Motor neuron (in vitro differentiated cells): ENCODE measurements at places on chromosomes 1 and 21. TPM values are rescaled to one million over a fixed set of nuclear protein-coding genes. Genes with fewer than 3 reads are reported as not detected.

Gene OR2L2
- total RNA-seq = 0.29 and 0.45 TPM in 2 replicates

Gene PDPN
- total RNA-seq = 16.7 and 18.9 TPM in 2 replicates

Gene ENAH
- 62.8 and 63.0 TPM in 2 replicates for total RNA-seq

Gene KCNJ10
- total RNA-seq = 1.7 and 2.8 TPM in 2 replicates

Gene CRABP2
- total RNA-seq = 784 and 813 TPM in 2 replicates

Gene PAQR6
- total RNA-seq = 0.61 and 0.86 TPM in 2 replicates

Gene CELA2A
- not detected in 2 replicates for total RNA-seq

Gene HECTD3
- 13.2 and 17.8 TPM in 2 replicates for total RNA-seq

- ATAC-seq = no peak
These were observed 16.7 kb upstream of the PLEKHA6 start for GRCh38 chr1:204376465-204376864.

DNA sequence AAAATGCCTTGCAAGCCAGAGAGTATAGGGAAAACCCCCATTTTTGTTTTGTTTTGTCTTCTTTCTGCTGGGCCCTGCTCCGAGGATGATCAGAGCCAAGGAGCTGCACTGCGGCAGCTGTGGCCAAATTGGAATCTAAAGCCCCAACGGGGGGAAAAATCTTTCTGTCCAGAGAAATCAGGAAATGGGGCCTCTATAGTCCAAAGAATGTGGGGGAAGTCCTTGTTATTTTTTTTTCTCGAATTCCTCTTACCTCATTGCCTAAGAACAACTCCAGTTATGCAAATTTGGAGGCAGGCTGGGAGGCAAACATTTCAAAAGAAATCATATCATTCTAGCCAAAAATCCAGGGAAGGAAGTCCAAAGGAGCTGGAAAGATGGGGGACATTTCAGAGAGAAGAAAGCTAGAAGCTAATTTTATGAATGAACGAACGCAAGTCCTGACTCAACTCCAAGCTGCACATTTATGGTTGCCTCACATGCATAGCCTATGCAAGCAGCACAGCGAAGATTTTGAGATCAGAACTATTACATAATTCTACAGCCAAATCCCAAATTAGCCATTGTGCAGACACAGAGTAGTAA is 263.2 kb downstream of the KCTD3 start:
- no peak for ATAC-seq

GRCh38 chr1:235093013-235093695 is 35.5 kb downstream of the TOMM20 start:
- ATAC-seq = peak; percentile 89

DNA sequence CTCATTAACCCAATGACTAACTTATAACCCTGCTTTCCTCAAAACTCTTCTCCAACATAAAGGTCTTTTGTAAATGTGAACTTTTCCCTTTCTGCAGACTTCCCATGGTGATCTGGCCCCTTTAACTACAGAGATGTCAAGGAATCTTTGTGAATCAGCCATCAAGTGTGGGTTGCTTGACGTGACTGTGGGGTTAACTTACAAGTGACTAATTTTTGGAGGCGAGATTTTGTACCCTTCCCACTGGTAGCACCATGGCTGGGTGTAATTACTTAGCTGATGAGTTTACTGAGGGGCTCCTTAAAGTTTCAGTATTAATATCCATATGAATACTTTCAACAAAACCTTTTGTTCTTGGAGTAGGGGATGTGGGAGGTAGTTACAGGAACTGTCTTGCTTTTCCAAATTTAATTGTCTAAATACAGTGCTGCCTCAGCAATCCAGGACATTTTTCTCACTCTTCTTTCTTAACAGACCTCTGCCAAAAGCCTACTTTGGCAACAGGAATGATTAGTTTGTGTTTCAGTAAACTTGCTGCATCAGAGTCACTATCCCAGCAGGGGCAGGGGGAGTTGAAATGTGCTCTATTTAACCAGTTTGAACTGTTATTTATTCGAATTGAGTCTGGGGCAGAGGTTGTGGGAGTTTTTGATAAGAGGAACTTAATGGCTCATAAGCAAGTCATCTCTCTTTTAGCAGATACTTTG is 217.3 kb upstream of the FGGY start:
- ATAC-seq = no peak

DNA sequence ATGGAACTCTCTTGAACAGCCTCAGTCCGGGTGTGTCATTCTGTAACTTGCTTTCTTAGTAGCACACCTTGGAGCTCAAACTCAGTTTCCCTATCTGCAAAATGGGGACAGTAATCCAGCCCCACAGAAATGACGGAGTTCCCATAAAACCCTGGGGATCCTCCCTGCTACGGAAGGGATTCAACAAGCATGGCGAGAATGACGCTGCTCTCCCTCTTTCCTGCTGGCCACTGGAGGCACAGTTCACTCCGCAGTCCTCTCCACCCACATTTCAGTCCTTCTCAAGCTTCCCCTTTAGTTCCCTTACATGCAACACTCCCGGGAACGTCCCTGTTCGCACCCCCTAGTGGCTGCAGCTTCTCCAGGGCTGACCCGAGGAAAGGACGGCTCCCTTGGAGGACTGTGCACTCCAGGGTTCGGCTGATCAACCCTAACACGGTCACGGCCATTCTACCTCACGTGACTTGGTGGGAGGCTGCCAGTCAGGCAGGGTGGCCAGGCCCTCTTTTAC is 20.6 kb downstream of the RUNX3 start:
- ATAC-seq = no peak

- no peak for ATAC-seq
These were observed 25.2 kb downstream of the HTR6 start for GRCh38 chr1:19689856-19690255.

GRCh38 chr1:53270873-53271272 is 32.6 kb upstream of the MAGOH start:
- no peak for ATAC-seq

- ATAC-seq = peak; percentile 8
These were observed 812 bp upstream of the ARF1 start for GRCh38 chr1:228081578-228082213.

- ATAC-seq = no peak
These were observed 51.9 kb upstream of the FMOD start for GRCh38 chr1:203402629-203403337.

DNA sequence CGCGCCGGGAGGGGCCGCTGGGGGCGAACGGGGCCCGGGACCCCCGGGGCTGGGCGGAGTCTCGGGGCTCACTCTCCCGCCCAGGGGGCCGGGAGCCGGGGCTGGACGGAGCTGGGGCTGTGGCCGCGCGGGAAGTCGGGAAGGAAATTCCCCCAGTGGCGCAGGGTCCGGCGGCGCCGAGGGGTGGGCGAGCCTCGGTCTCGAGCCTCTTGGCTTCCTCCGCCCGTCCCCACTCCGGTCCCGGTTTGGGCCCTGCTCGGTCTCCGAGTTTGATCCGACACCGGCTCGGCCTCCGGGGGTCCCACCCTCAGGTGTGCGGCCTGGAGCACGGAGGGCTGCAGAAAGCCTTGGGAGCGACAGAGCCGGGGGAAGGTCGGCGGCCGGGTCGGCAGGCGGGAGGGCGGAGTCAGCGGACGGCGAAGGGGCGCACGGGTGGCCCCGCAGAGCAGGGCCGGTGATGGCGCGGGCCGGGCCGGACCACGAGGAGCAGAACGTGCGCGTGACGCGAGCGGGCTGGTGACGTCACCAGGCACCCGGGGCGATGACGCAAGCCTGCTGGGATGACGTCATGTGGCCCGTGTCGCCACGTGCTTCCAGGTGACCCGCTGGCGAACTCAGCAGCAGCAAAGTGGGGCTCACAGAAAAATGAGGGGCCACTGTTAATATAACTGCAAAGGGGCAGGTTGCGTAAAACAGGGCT is 610 bp upstream of the HES4 start:
- peak; percentile 17 for ATAC-seq

DNA sequence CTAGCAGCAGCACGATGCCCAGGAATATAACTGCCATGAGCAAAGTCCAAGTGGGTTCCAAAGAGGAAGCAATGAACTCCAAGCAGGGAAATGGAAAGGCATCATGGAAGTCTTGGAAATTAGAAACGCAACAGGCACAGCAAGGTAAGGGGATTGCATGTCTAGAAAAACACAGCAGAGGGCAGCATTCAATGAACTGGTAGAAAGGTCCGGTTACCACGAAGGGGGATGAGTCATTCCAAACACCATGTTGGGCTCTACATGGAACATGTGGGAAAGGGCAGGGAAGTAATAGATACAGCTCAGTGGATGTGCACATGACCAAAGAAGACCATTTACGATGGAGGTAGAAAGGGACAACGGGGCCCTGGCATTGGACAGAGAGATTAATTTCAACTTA is 36.4 kb downstream of the RXRG start:
- ATAC-seq = peak; percentile 31

- peak; percentile 86 for ATAC-seq
These were observed 45.0 kb upstream of the KIRREL1 start for GRCh38 chr1:157948312-157949073.

GRCh38 chr1:59664166-59664565 is 150.6 kb upstream of the HOOK1 start:
- ATAC-seq = no peak

DNA sequence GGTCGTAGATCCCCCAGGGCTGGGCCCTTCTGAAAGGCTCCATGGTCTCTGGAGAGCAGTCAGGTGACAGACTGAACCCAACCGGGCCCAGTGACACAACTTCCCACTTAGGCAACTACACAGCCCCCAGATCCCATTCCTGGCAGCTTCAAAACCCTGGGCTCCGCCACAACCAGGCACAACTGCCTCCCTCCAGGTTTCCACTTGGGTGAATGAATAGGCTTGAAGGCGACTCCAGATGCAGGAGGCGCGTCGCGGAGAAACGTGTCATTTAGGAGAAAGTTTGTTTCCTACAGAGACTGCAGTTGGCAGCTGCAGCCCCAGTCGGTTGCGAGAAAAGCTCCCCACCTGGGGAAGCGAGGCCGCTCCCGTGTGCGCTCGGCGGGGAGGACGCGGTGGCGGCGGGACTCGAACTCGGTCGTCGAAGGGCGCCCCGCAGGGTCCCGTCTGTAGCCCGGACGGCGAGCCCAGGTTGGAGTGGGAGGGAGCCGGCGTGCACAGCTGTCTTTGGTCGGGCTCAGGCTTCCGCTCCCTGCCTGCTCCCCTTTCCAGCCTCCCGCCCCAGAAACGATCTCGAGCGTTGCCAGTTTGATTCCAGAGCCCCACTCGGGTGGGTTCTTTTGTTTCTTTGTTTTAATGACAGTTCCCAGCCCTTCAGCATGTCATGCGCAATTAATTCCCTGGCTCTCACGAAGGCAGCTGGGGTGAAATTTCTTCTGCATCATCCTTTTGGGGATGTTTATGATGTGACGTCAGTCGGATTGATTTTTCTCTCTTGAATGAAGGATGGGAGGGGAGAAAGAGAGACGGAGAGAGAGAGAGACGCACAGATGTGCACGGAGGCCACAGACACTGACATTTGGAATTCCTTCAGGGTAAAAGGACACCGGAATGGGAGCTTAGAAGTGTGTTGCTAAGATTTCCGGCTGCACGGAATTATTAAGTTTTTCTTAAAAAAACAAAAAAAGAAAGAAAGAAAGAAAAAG is 862 bp upstream of the SGIP1 start:
- ATAC-seq = peak; percentile 59

DNA sequence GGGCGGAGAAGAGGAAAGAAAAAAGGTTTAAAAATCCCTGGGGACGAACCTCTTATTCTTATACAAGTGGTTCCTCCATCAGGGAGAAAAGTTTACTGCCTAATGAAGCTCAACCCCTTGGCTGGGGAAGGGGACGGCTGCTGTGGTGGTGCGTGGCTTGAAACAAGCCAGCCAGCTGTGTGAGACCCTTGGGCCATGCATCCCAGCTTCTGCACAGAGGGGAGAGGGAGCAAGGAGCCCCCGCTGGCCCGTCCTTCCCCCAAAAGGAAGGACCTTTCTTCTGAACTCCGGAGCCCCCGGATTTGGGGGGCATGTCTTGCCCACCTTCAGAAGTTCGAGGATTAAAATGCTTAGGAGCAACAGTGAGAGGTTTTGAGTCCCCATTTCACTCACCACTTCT is 67.3 kb downstream of the STUM start:
- ATAC-seq = no peak

DNA sequence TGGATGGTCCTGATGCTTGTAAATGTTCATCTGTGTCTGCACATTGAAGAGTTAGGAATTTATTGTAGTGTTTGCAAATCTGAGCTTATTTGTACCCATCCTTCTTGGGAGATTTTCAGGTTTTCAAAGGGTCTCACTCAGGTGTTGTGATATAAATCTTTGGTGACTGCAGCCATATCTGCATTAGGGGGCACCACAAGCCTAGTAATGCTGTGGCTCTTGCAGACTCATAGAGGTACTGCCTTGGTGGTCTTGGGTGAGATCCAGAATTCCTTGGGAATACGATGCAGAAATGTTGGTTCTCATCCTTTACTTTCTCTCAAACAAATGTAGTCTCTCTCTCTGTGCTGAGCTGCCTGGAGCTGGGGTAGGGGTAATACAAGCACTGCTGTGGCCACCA is 405.9 kb downstream of the TTLL7 start:
- no peak for ATAC-seq

- ATAC-seq = peak; percentile 13
These were observed 6.6 kb downstream of the PKLR start for GRCh38 chr1:155294520-155295182.

DNA sequence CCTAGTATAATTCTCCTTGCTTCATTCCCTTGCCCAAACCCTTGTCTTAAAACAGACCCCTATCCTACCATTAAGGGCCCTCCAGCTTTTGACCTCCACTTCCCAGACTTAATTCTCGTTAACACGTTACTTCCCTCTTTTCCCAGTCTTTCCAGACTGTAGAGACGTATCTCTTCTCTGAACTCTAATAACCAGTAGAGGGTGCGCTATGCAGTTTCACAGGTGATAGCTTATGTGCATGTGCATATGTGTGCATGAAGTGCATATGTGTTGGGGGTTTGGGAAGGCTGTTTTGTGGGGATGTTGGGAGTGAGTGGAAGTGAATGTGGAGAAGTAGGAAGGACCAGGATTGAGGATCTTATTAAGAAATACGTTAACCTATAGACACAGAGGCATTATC is 78.1 kb upstream of the CCDC190 start:
- ATAC-seq = no peak

GRCh38 chr1:65021795-65022194 is 55.4 kb upstream of the JAK1 start:
- ATAC-seq = no peak
